Skeletal muscle cell (primary cell): ENCODE measurements at places on chromosomes 11 and 22.

GRCh38 chr22:37082251-37082873 lies 27.2 kb downstream of the TMPRSS6 start:
- peak; percentile 21 for DNase-seq

DNA sequence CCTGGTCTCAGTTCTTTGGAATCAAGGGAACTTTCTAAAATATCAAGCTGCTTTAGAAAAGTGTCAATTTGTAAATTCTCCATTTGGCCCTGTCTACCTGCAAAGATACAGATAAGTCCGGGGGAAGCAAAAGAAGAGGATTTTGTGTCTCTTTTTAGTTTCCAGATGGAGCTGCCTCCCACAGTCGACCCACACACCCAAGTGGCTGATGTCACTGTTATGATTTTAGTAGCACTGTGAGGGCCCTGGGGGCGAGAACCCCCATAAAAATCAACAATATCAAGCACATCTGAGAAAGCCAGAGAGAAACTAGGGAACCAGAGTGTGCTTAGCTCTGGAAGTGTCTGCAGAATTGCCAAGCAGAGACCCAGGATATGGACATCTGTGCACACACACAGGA lies 212.7 kb downstream of the LARGE1 start:
- DNase-seq = no peak

DNA sequence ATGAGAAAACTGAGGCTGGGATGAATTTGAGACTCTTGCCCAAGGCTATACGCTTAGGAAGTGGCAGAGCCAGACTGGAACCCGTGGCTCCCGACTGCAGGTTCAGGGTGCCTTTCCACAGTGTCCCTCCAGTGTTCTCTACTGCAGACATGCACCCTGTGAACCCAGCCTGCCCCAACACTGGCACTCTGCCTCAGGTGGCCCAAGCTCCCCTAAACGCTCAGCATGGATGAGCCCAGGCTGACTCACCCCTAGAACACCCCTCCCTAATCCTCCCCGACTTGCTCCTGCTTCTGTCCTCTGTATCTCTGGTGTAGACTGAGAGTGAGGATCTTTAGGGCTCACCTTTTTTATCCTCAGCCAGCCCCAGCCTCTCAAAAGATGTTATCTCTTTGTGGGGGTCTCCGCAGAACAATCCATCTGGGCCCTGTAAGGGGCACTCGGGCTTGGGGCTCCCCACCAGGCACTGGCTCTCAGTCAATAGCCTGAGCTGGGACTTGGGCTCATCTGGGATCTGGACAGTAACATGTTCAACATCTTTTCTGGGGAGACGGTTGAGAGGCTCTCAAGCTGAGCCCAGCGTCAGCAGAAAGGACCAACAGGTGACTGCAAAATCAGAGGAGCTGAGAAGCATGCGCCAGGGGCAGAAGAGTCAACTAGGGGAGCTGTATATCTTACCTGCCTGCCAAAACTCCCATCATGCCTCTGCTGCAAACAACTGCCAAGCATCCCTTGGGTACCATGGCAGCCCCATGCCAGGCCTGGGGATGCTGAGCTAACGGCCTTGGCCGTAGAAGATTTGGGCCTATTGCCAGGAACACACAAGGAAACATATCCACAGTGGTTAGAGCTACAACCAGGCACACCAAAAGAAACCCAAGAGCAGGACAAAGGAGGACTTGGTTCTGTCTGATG lies 176.2 kb downstream of the BUD13 start:
- DNase-seq = no peak

- no peak for DNase-seq
These were observed 227.1 kb upstream of the CCDC179 start for GRCh38 chr11:23087407-23087806.

GRCh38 chr11:9003573-9004182 lies at the start of gene NRIP3:
Gene NRIP3, minus strand, starts transcription at chr11:9004001. Its CDS starts 66 bp downstream, at chr11:9003935.
- DNase-seq = no peak

GRCh38 chr11:13174090-13174489 lies 103.5 kb upstream of the BMAL1 start:
- no peak for DNase-seq

- no peak for DNase-seq
These were observed 484.2 kb upstream of the LRRC4C start for GRCh38 chr11:41943656-41944055.

- DNase-seq = no peak
These were observed 109.5 kb downstream of the FANCF start for GRCh38 chr11:22516111-22516510.

GRCh38 chr22:35552196-35552842 lies 11.7 kb downstream of the RASD2 start:
- peak; percentile 31 for DNase-seq

- no peak for DNase-seq
These were observed 21.6 kb upstream of the SLC22A12 start for GRCh38 chr11:64569300-64569970.

GRCh38 chr22:42912059-42912458 lies 55.0 kb upstream of the ARFGAP3 start:
- DNase-seq = no peak

DNA sequence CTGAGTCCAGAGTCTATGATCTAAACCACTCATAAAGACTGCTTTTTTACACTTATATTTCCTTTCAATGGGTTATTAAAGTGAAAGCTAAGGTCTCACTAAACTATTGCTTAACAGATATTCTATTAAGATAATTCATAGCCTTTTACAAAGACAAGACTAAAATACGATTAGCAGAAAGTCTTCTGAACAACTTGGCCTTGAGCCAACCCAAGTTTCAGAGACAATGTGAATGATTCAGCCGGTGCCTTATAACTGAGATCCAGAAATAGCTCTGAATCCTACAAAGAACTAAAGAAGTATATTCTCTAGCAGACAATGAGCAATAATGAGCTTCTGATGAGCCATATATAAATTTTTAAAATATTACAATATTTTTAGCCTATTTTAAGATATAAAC lies 41.5 kb upstream of the CARD18 start:
- peak; percentile 76 for DNase-seq

- DNase-seq = no peak
These were observed 860.4 kb downstream of the OPCML start for GRCh38 chr11:132671851-132672370.

- no peak for DNase-seq
These were observed 142.7 kb downstream of the FBXO7 start for GRCh38 chr22:32617271-32617670.

DNA sequence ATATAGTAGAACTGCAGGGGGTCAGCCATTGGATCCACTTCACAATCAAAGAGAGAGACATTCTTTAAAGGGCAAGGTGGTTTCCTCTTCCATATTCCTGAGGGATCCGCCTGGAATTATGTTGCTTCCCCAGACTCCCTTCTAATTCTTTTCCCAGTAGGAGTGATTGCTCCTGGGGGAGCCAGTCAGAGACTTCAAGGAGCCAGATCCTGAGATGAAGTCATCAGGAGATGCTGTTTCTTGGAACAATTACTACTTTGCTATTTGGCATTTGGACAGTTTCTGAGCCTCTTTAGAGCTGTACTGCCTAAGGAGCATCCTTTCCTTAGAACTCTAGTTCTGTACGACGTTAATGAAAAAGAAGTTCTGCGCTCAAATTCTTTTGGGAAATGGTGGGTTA lies 1.9 kb upstream of the OR9Q2 start:
- DNase-seq = no peak

DNA sequence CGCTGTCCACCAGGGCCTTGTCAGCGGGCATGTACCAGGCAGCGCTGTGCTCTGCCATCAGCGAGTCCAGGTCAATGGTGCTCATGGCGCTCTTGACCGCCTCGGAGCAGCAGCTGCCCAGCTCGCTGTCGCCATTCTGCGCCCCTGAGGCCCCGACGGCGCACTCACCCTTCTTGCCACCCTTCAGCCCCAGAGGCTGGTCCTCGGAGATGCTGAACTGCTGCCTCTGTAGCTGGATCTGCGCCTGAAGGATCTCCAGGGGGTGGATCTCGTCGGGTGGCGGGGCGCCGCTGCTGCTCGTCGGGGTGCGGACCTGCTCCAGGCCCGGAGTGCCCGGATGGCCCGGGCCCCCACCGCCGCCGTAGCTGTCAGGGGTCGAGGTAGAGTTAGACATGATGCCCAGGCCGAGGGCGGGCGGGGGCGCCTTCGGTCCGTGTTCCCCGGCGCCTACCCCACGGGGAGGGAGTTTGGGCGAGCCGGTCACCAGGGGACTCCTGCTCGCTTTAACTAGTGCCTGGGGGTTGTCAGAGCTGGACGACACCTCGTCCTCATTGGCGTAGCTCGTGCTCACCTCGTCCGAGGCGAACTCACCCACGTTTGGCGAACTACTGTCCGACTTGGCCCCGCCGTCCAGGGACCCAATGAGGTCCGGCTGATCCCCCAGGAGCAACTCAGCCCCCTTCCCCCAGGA lies 4.6 kb downstream of the MN1 start:
- DNase-seq = no peak

GRCh38 chr22:48892578-48893287 lies 934.9 kb downstream of the BRD1 start:
- no peak for DNase-seq

DNA sequence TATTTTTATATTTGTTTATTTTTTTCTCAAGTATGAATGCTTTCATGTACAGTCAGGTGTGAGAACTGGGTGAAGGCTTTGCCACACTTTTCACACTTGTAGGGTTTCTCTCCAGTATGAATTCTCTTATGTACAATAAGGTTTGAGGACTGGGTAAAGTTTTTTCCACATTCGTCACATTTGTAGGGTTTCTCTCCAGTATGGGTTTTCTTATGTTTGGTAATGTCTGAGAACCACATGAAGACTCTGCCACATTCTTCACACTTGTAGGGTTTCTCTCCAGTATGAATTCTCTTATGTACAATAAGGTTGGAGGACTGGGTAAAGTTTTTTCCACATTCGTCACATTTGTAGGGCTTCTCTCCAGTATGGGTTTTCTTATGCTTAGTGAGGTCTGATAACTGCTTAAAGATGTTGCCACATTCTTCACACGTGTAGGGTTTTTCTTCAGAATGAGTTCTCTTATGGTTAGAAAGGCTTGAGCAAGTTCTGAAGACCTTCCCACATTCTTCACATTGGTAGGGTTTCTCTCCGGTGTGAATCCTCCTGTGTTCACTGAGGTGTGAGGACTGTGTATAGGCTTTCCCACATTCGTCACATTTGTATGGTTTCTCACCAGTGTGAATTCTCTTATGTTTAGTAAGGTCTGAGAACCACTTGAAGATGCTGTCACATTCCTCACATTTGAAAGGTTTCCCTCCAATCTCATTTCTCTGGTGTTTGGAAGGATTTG lies 19.7 kb downstream of the ZNF195 start:
- no peak for DNase-seq

DNA sequence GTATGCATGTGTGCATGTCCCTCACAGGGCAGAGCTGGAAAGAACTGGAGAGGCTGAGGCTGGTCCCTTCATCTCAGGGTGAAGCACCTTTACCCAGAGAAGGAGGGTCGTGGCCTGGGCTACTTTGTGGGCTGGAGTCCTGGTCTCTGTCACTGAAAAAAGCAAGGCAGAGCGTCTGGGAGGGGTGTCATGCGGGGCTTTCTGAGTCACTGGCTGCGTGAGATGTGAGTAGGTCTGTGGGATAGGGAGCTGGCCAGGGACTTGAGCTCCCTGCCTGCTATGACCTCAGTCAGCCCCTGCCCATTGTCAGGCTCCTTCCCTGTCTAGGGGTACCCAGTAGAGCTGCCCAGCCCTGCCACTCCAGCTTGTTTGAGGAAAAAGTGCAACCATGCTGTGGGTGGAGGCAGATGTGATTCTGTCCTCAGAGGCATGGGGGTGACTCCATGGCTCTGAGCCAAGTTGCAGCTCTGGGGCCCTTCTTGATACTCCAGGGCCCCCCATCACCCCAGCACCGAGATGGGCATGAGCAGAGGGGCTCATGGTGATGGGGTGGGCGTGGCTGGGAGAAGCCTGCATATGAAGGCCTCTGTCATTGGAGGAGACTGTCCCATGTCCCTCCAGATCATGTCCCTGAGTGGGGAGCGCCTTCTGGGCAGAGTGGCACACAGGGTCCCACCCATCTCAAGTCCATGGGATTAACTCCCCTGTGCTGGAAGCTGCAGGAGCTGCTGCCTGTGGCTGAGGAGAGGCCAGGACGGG lies 27.8 kb downstream of the KCNQ1 start:
- DNase-seq = no peak

DNA sequence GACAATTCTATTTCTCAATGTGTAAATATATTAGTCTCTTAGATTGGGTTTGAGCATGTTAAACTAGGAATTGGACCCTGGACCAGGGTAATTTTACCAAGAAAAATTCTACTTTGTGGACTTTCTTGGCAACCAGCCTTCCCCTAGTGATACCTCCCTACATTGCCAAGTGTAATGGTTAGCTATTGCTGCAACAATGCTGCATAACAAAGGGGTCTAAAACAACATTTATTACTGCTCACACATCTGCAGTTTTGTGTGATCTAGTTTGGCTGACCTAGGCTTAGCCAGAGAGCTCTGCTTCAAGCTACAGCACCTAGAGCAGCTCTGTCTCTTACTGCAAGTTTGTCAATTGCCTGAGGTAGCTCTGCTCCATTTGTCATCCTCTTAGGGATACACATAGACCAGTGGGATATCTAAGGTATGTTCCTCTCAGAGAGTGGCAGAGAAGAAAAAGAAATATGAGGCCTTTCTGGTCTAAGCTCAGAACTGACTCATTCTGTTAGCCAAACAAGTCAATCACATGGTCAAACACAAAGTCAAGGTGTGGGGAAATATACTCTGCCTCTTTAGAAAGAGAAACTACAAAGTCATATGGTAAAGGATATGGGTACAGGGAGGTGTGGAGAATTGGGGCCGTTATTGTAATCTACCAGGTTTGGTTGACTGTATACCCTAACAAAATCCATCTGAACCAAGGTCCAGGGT lies 2.0 kb upstream of the LAYN start:
- no peak for DNase-seq

DNA sequence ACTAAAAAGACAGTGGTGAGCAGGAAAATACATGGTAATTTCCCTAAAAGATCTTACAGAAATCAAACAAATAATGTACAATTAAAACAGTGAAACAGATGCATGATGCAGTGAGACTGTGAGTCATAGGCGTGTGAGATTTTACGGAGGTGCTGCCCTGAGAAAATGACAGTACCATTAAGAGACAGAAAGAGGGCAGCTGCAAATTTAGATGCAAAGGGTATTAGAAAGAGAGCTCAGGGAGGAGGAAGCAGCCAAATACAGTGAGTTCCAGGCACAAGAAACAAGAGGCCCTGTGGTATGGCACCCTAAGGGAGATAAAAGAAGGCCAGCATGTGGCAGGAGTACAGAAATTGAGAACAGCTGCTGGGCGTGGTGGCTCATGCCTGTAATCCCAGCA lies 88.5 kb upstream of the FIBIN start:
- DNase-seq = no peak

- no peak for DNase-seq
These were observed 119.9 kb downstream of the MIAT start for GRCh38 chr22:26777156-26777801.

DNA sequence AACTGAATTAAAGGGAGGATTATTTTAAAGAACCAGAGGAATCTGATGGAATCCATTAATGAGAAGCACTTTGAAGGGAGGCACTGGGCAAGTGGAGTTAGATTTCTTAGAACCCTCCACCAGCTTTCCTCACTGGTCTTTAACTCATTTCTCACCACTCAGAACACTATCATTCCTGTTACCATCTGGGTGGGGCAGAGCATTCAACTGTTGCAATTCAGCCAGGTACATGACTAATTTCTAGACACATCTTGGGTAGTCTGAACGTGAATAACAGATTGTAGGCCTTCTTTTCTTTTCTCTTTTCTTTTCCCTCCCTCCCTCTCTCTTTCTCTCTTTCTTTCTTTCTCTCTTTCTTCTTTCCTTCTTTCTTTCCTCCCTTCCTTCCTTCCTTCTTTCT lies 15.5 kb upstream of the MMP1 start:
- no peak for DNase-seq

- no peak for DNase-seq
These were observed at the start of gene MYO18B for GRCh38 chr22:25741692-25742626. Gene MYO18B, plus strand, starts transcription at chr22:25742188. Its CDS starts 18,905 bp downstream, at chr22:25761093.
